ENCODE measurements at places on chromosomes 3 and 15.

DNA sequence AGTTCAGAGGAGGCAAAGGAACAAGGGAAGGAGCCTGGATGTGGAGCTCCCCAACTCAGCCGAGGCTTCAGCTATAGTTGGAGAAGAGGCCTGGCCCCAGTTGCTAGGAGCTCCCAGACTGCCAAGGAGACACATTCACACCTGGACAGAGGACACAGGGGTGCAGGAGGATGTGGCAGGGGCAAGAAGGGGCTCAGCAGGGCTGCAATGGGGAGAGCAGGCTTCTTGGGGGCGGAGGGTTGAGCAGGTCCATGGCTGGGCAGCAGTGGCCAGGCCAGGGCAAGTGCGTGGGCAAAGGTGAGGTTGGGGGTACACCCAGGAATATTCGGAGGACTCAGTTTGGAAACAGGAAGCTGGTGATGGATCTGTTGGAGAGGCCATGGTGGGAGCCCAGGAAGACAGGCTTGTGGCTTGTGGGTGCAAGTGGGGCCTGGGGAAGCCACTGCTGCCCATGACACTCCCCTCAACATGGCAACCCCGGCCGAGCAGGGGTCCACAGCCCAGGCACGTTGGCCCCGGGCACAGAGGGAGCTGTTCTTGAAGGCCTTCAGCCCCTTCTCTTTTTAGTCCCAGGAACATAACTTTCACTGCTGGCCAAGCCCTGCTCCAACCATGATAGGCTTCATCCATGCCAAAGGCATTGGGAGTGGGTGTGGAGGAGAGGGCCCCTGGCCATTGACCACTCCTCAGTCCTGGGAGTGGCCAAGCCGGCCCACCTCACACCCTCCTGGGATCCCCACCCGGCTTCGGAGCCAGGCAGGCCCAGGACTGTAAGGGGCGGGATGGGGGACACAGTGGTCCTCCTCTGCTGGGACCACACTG is 33.3 kb downstream of the TSPAN3 start:
- no peak for DNase-seq

GRCh38 chr3:194871143-194871863 is 185.6 kb downstream of the FAM43A start:
- no peak for DNase-seq

DNA sequence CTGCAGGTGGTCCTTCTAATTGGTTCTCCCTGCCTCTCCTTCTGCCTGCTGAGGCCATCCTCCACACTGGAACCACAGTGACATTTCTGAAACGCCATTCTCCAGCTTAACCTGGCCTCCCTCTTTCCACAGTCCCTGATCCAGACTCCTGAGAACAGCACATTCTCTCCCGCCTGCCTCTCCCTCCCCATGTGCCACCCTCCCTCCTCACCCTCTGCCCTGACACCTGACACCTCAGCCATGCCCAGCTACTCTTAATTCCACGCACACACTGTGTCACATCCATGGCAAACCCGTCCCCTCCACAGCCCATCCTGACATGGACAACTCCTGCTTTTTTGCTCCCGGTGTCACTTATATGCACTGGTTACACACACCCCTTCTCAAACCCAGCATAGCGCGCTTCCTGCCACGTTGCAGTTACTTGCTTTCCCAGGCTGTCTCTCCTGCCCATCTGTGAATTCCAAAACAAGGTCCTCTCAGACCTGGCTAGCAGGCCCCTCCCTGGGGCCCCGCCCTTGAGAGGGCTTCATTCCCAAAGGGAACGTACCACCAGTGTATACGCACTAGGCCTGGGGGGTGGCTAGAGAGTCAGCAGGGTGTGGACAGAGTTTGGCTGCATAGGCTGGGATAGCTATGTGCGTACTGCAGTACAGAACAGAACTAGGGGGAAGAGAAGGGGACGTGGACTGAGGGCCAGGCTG is 92.7 kb upstream of the BLM start:
- no peak for DNase-seq

DNA sequence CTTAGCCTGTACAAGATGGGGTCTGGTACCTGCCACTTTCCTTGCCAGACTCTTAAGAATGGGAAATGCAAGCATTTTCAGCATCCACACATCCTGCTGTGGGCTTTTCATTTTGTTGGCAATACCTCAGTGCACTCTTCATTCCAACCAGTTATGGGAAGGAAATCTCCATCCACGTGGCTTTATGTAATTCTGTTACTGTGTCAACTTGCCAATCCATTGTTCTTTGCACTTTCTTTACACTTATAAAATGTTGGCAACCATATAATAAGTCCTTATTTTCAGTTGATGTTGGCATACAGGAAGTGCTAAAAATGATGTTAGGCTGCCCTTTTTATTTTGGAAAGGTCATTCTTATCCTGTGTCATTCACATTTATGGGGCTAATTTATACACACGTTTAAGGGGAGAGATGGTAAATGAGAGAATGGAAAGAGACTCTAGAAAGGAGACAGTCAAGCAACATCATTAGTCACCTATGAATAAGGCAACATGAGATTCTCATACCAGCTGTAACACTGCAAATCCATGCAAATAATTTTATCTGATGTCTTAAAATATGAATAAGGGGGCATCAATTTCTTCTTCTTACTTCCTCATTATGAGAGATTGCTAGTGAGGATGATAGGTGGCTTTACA is 238.7 kb downstream of the CHST2 start:
- DNase-seq: no peak

DNA sequence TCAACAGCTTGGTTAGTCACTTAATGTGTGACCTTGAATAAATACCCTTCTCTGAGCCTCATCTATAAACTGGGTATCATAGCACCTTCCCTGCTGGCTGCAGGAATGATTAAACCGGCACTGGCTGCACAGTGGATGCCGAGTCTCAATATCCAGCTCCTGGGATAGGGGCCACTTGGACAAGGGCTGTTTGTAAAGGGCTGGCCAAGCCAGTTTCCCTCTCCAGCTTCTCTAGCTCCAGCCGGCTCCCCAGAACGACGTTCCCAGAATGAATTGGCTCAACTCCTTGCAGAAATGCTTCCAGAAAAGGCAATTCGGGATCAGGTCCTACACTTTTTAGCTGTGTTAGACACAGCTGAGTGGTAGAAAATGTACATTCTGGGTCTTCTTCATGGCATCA is 58.8 kb downstream of the LSM3 start:
- DNase-seq: no peak

DNA sequence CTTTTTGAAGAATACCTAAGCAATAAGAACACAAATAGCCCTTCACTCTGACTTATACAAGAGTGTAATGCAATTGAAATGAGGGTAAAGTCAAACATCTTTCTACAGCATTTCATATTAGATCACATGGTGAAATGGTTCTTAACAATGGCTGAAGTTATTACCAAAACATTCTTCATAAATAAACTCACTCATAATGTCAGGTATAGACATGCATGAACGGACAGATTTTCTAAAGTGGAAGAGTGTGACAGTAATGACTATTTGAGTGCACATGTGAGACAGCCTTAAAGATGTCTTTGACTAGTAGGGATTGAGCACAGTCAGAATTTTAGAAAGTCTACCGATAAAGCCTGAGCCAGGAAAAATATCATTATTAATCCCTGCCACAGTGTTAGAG is 471.0 kb downstream of the ZPLD1 start:
- DNase-seq: no peak

DNA sequence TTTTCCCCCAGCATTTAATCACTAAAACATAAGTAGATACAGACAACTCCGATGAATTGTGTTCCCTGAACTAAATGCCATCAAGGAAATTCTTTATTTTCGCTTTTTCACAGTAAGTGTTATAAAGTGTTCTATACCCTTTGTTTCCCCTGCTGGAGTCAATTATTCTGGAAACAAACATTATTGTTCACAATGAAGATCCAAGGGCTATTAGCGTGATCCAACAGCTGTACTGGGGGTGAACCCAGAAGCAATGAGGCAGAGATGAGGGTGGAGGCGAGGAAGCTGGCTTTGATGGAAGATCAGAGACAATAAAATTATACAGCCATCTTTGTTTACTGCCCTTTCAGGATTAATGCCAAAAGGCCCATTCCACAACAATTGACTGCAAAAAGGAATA is 250.3 kb upstream of the IGF1R start:
- no peak for DNase-seq

- DNase-seq: no peak
These were observed 7.1 kb upstream of the SLC30A4 start for GRCh38 chr15:45529613-45530012.

Data from stimulated activated naive CD4-positive, alpha-beta T cell treated with Interleukin-2 at 50 U/mL for 16 hours (primary cell).